ENCODE measurements at places on chromosomes 12 and 14. TPM values are rescaled to one million over a fixed set of nuclear protein-coding genes. Genes with fewer than 3 reads are reported as not detected.

SYCP3 gene
- 0.21 TPM for total RNA-seq

POTEM gene
- not detected for total RNA-seq

FCF1 gene
- total RNA-seq = 25.8 TPM

RPGRIP1 gene
- 0.42 TPM for total RNA-seq

B4GALNT3 gene
- 0.10 TPM for total RNA-seq

TAMALIN gene
- total RNA-seq = 122 TPM

WNT5B gene
- not detected for total RNA-seq

TAS2R14 gene
- 1.2 TPM for total RNA-seq

IGF1 gene
- total RNA-seq = not detected

PMEL gene
- total RNA-seq = not detected

CKAP4 gene
- 40.4 TPM for total RNA-seq

KANSL2 gene
- 195 TPM for total RNA-seq

SLCO1B1 gene
- total RNA-seq = not detected

HRK gene
- 0.10 TPM for total RNA-seq

PTPRB gene
- total RNA-seq = 0.21 TPM

SELPLG gene
- total RNA-seq = 36.8 TPM

CCND2 gene
- total RNA-seq = 60.7 TPM

TMEM253 gene
- 0.21 TPM for total RNA-seq

PLA2G1B gene
- 0.31 TPM for total RNA-seq

MTA1 gene
- 33.9 TPM for total RNA-seq

PLEKHD1 gene
- 0.31 TPM for total RNA-seq

PAPLN gene
- total RNA-seq = 0.31 TPM

WNT1 gene
- total RNA-seq = 0.10 TPM

CCDC38 gene
- total RNA-seq = not detected

INTS13 gene
- total RNA-seq = 12.8 TPM

SHMT2 gene
- 50.6 TPM for total RNA-seq

FGD4 gene
- total RNA-seq = 17.3 TPM

LRRC43 gene
- total RNA-seq = 0.52 TPM

EIF2S3B gene
- total RNA-seq = 19.1 TPM

MDGA2 gene
- not detected for total RNA-seq

MFAP5 gene
- total RNA-seq = not detected

DICER1 gene
- 99.5 TPM for total RNA-seq

RASAL1 gene
- 0.10 TPM for total RNA-seq

CLEC4D gene
- total RNA-seq = 10.9 TPM

PLBD1 gene
- 201 TPM for total RNA-seq

CNTN1 gene
- total RNA-seq = not detected

KERA gene
- not detected for total RNA-seq
